ENCODE measurements at places on chromosomes 6 and 20.

GRCh38 chr6:124795643-124796463 is 166.4 kb upstream of the RNF217 start:
- no peak for DNase-seq

DNA sequence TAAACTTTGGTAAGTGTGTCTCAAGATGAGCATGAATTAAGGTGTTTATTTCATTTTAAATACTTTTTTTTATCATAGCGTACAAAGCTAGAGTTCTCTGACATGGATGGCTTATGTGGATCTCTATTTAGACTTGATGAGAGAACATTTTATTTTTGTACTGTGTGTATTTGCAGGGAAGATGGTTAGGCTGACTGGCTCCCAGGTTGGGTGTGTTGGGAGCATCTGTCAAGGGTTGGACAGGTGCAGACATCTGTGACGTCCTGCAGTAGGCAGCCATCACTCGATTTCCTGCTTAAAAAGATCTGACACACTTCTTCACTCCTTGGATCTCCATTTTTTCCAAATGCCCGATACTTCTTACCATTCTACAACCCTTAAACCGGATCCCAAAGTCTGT is 221.9 kb upstream of the QKI start:
- DNase-seq: no peak

DNA sequence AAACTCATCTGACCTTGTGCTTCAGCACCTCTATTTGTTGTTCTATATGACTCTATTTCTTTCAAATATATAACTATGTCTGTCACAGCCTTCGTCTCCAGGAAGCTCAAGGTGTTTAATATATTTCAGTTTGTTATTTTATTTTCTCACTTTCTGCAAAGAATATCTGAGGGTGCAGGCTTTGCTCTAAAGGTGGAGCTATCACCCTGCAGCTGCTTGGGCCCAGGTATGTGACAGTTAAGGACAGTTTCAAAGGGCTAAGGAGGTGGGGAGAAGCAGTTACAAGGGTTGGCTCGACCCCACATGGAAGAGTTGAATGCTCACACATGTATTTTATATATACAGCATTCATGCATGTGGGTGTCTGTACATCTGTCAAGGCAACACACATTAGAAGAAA is 405.6 kb downstream of the BTBD9 start:
- no peak for DNase-seq

DNA sequence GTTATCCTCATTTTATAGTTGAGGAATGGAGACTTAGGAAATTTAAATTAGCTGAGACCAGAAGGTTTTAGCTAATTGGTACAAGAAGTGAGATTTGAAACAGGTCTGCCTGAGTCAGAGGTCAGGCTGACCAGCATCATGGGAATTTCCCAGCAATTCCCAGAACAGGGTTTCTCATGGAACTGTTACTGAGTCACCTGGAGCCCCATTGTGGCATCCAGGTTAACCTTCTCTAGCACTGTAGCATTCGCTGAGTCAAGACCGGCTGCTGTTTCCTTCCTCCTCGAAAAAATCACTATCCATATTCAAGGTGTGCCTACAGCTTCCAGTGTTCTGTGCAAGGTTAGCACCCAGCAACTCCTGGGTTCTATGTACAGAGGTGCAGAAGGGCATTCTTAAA is 238.0 kb upstream of the MAN1A1 start:
- no peak for DNase-seq

GRCh38 chr6:130190701-130191690 is 31.8 kb downstream of the SAMD3 start:
- DNase-seq: no peak

GRCh38 chr6:126127659-126128058 is 141.3 kb downstream of the TRMT11 start:
- no peak for DNase-seq

All from thymus (tissue), 14 donors.